D721Med (cell line): ENCODE measurements at places on chromosomes 5 and 9.

DNA sequence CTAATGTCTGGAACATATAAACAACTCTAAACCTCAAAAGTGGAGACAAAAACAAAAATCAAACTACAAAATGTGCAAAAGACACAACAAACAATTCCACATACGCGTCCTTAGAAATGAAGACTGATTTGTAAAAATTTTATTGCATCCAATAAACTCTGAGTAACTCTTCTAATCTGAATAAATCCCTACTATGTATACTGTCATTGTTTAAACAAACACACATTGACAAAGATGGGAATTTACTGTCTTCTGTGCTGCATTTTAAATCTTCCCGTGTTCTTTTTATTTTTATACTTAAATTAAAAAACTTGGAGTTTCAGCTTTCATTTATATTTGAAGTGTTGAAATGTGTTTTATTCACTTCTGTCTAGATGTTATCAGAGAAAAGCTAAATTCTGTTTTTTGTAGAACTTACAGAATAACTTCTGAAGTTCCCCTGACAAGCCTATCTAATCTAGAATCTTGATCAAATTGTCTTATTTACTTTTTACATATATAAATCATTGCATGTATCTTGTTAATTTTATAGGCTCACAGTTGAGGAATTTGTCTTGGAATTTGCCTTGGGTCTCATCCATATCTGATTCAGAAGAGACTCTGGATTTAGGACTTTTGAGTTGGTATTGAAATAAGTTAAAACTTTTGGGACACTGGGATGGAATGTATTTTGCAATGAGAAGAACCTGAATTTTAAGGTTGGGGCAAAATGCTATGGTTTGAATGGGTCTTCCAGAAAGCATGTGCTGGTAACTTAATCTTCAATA is 2064.4 kb upstream of the C9orf72 start:
- DNase-seq: no peak

GRCh38 chr9:37209431-37210386 is 89.3 kb downstream of the ZCCHC7 start:
- no peak for DNase-seq

- no peak for DNase-seq
These were observed 139.6 kb upstream of the LRRTM2 start for GRCh38 chr5:139014726-139015125.

GRCh38 chr5:171420431-171421241 is 1.2 kb downstream of the FGF18 start:
- DNase-seq: no peak

GRCh38 chr5:72871366-72872024 is 55.0 kb downstream of the TNPO1 start:
- no peak for DNase-seq

- DNase-seq: no peak
These were observed 68.6 kb upstream of the DPYSL3 start for GRCh38 chr5:147578228-147579024.

DNA sequence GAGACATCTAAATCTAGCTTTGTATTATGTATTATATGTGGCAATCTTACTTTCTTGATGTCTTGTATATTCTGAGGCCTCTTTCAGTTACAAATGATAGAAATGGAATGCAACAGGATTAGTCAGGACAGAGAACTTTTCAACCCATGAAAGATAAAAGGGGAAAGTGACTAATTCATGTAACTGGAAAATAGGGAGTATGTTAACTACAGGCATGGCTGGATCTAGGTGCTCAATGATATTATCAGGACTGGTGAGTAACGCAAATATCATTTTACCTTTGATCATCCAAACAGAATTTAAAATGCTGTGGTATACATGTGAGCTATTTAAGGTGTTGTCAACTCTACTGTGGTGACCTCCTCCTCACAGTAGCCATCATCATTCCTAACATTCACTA is 215.7 kb upstream of the GLRA1 start:
- DNase-seq: no peak

GRCh38 chr9:123523001-123523400 is 167.0 kb downstream of the CRB2 start:
- no peak for DNase-seq

DNA sequence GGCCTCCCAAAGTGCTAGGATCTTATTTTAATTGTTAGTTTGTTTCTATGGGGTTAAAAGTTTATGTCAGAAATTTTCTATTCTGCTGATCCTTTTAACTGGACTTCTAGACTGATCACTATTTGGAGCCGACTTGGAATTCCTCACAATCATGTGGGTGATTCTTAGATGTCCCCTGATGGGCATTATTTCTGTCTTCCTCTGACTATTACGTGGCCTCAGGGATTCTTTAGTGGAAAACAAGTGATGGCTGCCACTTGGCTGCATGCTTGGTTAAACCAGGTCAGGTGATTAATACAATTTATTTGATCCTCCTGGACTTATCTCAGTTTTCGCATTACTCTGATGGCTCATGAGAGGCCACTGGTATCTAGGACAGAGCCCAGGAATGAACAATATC is 32.2 kb upstream of the OR2S2 start:
- DNase-seq: no peak

- no peak for DNase-seq
These were observed 34.3 kb upstream of the ARL15 start for GRCh38 chr5:54344653-54345052.

DNA sequence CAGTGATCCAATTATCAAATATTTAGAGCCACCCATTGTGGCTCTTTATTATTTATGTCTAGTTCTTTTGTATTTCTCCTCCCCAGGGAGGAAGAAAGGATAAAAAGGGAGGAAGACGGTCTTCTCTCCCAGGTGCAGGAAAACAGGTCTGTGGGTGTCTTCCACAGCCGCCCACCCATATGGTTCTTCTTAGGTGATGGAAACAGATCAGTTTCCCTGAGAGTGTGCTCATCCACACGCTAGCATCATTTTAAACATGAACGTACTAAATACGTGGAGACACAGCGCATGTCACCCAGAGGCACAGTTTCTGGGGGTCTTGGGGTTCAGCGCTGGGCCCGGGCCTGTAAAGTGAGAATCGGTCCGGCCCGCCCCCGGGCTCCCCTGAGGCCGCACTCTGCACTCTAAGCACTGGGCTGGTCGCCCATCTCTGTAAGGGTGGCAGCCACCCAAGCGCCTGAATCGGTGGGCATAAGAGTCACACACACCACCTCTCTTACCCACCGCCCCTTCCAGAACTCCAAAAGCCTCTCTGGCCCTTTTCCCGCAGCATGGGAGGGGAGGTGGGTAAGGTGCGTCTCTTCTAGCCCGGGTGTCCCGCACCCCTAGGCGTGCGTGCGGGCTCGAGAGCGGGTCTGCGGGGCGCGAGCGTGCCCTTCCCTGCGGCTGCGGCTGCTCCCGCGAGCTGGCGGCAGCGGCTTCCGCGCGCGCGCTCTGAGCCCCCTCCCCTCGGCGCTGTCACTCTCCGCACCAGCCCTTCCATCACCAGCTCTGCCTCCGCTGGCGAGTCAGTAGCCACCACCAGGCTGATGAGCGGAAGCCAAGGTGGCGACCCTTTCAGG is 1.3 kb downstream of the PTCH1 start:
- no peak for DNase-seq

GRCh38 chr9:108784998-108785397 is 70.8 kb downstream of the ACTL7B start:
- DNase-seq: no peak

- DNase-seq: no peak
These were observed 18.9 kb downstream of the CAMK2A start for GRCh38 chr5:150270541-150271295.

DNA sequence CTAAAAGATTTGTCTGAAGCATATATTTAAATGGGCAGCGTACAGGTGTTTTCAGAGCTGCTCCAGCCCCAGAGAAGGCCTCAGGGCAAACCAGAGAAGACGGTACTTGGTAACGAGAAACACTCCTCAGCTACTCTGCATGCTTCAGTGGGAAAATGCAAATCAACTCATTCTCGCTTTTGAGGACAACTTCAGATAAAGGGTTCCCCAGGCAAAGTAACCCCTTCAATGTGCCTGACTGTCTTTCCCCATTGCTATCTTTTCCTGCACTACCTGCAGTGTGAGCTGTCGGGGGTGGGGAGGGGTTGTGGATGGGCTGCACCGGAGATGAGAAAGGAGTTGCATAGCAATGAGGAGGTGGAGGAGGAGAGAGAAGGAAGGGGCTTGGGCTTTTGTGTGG is 339.7 kb upstream of the CLINT1 start:
- no peak for DNase-seq

DNA sequence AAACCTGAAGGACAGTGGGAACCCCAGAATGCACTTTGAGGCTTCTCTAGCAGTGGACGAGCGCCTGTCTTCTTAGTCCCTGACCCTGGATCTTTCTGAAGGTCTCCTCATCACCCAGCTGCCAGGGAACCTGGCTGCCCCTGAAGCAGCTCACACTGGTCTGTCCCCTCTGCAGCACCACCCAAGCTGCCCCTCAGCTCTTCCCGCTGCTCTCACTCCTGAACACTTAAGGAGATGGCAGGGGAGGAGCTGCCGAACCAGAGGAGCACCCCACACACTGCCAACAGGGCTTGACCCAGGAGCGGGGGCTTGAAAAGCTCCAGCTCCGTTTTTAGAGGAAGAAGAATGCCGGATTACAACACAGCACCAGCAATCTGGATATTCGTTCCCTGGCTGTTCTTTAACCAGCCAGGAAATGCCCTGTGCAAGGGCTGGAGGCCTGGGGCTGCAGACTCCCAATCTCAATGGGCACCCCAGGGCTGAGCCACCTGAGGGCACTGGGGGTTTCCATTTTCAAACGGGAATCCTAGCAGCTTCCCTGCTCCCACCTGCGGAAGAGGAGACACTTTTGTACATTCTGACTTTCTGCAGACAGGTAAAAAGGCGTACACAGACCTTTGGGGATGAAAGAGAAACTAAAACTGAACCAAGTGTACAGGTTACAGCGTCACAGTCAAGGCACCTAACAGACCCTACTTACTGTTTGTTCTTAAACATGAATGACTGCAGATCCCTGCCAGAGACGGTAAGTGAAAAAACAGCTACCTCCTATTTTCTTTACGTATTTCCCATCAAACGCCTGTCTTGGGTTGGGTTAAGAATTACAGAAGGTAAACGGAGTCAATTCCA is 36.3 kb downstream of the GOLM1 start:
- DNase-seq: no peak
